ENCODE measurements at places on chromosomes 4 and X.

DNA sequence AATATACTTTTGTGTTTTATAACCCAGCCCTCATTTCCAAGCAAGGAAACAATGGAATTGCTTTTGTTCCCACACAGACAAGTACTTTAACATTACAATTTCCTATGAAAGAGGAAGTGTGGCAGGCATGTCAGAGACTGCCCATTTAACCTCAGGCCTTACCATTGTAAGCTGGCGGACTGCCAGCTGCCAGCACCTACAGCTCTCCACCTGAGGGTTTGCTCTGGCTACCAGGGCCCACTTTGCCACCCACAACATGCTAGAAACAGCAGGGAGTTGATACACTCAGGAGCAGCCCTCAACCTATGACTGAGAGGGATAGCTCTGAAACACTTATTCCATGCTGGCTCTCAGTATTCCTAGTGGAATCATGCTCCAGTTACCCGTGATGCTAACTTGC lies 152.3 kb upstream of the PRDX4 start:
- no peak for DNase-seq

DNA sequence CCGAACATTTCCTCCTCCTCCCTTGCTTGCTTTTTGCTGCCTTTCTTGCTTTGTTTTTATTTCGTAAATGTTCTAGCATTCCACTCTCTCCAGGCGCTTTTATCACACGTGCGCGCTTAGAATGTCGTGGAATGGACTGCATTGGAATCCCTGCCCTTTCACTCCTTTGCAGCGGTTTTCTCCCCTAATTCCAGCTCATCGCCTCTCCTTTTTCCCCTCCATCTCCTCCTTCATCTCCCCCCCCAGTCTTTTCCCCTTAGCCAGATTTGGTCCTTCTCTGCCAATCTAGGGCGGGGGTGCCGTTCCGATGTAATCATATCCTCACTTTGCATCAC lies 579 bp downstream of the OGT start:
- DNase-seq: no peak

GRCh38 chrX:37813570-37813969 lies 33.7 kb downstream of the CYBB start:
- no peak for DNase-seq

GRCh38 chrX:55056820-55057674 lies 17.8 kb upstream of the PAGE2B start:
- no peak for DNase-seq

GRCh38 chr4:80367737-80368136 lies 32.2 kb downstream of the CFAP299 start:
- DNase-seq: no peak

- no peak for DNase-seq
Measured at GRCh38 chr4:117784266-117784665, 250.0 kb upstream of the NDST3 start.

GRCh38 chr4:17814140-17814539 lies 3.4 kb downstream of the NCAPG start:
- DNase-seq: no peak

- DNase-seq: no peak
Measured at GRCh38 chr4:183906489-183906738, 1.3 kb downstream of the STOX2 start.

DNA sequence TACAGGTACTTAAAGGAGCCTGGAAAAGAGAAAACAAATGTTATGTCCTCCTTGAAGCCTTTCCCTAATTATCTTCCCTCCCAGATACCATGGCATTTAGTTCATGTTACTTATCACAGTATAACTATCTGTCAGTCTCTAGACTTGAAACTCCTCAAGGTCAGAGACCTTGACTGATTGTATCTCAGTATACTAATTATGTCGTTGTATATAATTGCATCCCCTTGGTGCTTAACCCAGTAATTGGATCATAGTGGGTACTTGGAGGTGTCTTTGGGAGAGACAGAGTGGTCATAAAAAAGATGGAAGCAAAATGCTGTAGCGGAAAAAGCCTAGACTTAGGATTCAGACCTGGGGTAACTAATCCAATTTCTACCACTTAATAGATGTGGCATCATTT lies 8.1 kb downstream of the IGBP1 start:
- no peak for DNase-seq

DNA sequence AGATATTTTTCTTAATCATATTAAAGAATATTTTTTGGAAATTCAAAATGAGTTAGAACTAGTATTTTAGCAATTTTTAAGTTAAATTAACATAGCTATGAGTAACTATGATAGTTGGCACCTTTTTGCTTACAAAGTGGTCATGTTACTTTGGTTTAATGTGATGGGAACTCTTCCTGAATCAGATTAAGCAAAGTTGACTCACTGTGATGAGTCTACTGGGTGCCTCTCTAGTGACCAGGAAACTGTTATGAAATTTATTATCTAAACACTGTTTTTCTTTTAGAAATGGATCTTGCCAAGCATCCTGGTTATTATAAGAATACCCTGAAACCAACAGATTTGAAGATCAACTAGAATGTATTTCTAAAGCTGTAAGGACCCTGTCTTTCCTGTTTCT lies 985.8 kb downstream of the TRAM1L1 start:
- DNase-seq: no peak

DNA sequence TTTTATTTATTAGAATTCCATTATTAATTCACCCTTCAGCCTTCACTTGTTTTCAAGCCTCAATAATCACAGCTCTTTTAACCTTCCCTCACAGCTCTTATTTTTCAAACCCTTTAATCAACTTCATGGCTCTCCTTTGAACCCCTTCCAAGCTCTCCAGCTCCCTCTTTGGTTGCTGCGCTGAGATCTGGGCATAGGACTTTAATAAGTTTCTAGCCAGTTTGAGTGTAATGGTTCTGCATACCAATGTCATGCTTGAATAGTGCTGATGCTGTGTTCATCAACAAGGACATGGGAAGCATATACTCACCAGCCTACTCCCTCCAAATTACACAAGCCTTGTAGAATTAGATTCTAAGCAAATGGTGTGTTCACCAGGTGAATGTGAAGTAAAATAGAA lies 3.5 kb upstream of the RNF212 start:
- DNase-seq: no peak

DNA sequence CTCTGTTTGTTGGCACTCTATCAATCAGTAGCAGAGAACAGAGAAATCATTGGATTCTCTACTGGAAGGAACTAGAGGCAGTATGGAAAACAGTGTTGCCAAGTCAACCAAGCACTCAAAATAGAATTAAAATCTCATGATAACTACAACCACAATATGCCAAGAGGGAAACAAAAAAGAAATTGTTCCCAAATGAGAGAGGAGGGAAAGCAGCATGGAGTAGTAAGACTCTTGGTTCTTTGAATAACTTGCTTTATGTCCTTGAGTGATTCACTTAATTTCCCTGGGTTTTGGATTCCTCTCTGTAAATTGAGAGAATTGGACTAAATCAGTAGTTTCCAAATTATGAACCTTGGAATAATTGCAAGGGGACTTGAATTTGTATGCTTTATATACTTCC lies 285.5 kb upstream of the ANKRD50 start:
- no peak for DNase-seq

GRCh38 chr4:87843936-87844335 lies 11.2 kb downstream of the MEPE start:
- no peak for DNase-seq

GRCh38 chr4:89799071-89799470 lies 37.9 kb downstream of the SNCA start:
- no peak for DNase-seq

- no peak for DNase-seq
Measured at GRCh38 chr4:7879127-7879526, 60.5 kb downstream of the AFAP1 start.

- no peak for DNase-seq
Measured at GRCh38 chrX:5051831-5052491, 1176.7 kb downstream of the NLGN4X start.

DNA sequence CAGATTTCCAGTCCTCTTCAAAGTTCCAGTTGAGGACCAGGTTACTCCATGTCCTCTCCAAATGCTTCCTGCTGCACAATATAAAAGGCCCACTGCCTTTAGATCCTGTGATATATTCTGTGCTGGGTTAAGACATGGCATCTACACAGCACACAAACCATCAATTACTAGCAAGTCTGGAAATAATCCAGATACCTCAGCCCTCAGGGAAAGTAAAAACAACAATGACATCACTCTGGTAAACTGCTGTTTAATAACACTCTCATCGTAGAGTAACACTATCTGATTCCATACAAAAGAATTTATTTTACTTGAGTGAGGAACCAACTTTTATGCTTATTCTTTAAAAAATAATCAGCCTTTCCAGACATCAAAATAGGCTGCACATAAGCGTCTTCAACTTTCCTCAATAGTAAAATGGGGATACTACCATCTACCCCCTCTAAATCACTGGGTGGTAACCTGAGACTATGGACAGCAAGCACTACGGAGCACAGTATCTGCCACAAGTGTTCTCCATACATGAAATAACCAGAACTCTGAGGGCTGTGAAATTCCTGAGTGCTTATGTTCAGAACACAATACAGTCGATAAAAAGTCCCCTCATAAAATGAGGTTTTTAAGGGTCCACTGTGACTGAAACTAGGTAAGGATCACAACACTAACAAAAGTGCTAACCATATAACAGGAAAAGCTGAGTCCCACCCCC lies 53.4 kb downstream of the ABCG2 start:
- no peak for DNase-seq

DNA sequence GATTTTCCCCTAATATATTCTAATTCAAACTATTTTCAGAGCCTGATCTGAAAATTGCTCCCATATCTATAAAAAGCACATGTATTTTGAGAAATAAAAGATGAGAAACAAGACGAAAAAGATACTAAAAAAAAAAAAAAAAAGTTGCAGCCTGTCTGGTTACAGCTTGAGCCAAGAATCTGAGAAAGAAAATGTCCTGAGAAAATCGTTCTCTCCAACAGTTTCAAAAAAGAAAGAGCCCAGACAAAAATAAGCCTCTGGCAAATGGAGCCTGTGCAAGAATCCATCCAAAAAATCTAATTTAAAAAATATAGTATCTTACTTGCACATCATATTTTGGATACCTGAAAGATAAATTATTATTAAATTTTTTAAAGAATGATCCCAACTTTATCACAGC lies 163.0 kb upstream of the TBL1X start:
- DNase-seq: no peak

DNA sequence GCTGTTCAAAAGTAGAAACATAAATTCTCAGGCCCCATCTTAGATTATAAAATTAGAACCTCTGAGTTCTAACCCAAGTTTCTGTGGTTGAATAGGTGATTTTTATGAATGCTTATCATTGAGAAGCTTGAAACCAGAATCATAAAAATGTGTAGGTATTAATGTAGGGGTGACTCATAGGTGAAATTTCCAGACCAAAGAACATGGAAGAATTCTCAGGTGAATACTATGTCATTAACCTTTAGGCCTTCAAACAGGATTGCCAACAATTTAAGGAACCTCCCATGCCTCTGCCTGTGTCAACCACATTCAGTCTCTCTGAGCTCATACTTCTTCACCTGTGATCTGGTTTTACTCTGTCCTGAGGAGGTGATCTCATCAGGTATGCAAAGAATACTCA lies 177.8 kb downstream of the NPFFR2 start:
- DNase-seq: no peak

DNA sequence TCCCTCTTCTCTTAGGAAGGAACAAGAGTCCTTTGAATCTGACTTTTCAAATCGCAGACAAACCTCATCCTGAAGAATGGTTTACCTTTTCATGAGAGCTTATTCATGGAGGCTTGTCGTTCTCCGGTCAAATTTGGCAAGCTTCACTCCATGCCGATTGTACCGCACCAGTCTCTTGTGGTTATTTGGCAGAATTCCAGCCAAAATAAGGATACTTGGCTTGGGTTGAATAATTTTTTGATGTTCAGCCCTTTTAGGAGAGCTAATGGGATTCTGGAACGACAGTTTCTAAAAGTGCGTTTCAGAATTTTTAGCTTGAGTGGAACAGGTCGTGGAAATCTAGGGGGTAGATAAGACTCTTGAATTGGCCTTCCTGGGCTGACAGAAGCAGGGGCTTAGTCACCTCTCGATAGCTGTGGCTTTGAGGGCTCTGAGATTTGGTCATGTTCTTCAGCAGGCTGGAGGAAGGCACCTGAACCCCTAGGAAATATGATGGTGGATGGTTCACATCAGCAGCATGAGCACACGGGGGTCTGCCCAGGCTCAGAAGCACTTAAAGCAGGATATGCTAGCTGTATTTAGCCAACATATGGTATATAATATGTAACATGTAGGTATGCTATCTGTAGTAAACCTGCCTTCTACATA lies 1.5 kb downstream of the KLHL2 start:
- DNase-seq: no peak

- no peak for DNase-seq
Measured at GRCh38 chr4:184851200-184851541, 25.4 kb upstream of the ACSL1 start.

- DNase-seq: no peak
Measured at GRCh38 chr4:70538869-70539268, 20.5 kb downstream of the AMTN start.

DNA sequence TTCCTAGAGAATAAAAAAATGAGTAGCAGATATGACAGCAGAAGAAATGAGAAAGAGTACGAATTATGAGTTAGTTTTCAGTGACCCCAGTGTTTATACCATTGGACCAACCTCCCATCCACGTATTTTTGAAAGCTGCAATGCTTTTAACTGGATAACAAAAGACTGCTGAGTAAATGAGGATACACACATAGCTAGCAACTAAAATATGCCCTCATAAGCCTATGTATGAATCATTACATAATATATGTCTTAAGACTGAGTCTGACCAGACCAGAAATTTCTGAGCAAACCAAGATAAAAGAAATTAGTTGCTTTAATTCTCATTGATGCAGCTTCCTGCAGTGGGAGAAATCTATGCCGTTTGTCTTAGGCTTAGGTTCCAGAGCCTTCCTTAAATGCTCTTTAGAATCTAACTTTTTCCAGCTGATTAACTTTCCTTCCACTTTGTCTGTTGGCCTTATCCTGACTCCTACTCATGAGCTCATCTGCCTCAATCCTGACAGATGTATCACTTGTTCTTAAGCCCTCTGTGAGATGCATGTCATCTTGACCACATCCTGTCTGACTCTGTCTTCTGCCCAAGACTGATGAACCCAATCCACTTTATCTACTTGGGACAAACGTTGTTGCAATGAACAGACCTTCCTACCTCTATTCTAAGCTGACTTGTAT lies 301.4 kb upstream of the AADAT start:
- DNase-seq: no peak

DNA sequence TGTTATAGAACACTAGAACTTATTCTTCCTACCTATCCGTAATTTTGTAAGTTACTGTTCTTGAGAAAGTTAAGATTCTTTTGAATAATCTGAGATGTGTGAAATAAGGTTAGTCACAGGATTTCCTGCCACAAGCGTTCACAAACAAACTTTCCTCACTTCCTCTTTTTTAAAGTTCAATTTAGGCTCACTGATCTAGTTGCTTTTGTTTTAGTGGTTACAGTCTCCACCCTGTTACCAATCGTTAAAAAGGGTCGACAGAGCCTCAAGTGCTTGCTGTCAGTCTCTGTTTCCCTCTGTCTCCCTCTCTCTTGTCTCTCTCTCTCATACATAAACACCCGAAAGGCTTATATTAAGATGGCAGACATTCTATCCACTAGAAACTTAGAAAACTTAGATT lies 35.9 kb upstream of the STK26 start:
- no peak for DNase-seq

GRCh38 chrX:13128104-13128503 lies 83.7 kb upstream of the FAM9C start:
- DNase-seq: no peak

Data from NCI-H187 (cell line).